ENCODE measurements at places on chromosomes 2 and 18.

DNA sequence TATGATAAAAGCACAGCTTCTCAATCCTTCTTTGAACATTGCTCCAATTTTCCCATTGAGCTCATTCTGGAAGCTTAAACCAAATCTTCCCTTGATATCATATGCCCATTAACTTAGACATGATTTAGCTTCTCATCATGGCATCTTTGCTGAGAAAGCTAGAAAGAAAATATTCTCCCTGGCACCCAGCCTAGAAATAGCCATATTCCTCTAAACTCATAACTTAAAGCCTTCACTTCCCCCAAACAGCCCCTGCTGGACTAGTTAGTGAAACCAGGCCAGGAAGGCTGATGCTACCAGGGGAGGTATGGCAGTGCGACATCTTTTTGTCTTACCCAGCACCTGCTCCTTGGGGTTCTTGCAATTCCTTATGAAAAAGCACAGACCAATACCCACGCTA, 4.3 kb downstream of the AAK1 start:
- DNase-seq: no peak

DNA sequence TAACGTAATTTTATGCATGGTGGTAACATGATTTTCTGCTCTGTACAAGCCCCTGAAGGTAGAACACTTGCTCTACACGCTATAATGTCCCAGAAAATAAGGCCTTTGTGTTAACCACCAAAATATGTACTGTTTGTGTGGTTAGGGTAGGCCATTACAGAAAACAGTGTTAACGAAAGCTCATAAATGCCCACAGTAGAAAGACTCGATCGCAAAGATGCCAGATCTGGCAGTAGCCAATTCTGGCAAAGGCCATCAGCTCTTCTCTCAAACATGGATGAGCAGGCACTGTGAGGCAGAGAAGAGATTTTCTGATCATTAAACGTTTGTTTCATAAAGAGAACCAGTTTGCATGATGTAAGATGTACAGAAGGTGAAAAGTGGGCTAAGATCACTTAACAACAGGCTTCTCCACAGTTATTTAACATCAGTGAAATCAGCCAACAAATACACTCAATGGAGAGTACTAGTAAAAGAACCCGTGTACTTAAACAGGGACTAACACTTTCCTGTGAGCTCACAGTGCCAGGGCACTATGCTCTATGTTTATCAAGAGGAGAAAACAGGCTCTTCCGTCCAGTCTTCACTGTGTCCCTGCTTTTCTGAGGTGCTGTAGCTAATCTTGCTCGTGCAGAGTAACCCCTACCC, 80.3 kb downstream of the SPRED2 start:
- no peak for DNase-seq

- DNase-seq: no peak
Observed at GRCh38 chr2:28300485-28301341, 91.9 kb upstream of the FOSL2 start.

GRCh38 chr2:15579641-15580040, 12.0 kb upstream of the DDX1 start:
- DNase-seq: no peak

GRCh38 chr2:16777123-16777870, 111.7 kb upstream of the CYRIA start:
- no peak for DNase-seq

GRCh38 chr2:23824777-23825212, 102.1 kb downstream of the ATAD2B start:
- no peak for DNase-seq

GRCh38 chr2:229578052-229578846, 136.1 kb downstream of the DNER start:
- no peak for DNase-seq

GRCh38 chr2:118548880-118549488, 298.5 kb downstream of the EN1 start:
- no peak for DNase-seq

GRCh38 chr2:1556776-1557466, 143.7 kb downstream of the TPO start:
- DNase-seq: no peak

DNA sequence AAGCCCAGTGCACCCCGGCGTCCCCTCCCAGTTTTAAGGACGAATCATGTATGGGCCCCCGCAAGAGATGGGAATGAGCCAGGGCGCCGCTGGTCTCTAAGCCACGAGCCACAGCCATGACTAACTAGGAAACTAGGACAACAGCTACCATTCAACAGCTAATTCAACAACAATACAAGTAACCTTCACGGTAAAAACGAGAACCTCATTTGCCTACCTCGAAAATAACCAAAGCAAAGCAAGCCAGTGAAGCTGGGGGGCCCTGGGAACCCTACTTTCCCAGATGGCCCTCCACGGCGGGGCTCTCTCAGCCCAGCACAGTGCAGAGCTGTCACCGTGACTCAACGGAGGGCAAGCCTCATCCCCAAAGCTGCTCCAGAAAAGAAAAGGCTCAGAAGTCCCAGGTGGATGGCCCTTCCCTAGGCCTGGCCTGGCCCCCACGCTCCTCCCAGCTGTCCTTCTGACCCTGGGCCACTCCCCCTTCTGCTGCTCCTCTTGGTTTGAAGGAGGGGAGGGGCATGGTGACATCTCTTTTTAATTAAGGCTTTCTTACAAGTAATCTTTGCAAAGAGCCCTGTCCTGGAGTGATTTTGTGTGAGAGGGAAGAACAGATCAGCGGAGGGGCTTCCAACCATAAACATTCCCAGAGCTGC, 126.3 kb downstream of the HDAC4 start:
- DNase-seq: no peak

GRCh38 chr18:29361843-29362242, 1184.9 kb upstream of the CDH2 start:
- no peak for DNase-seq

GRCh38 chr2:40820319-40820718, 368.4 kb upstream of the SLC8A1 start:
- DNase-seq: no peak

- DNase-seq: no peak
Observed at GRCh38 chr2:168119515-168120141, 127.8 kb downstream of the STK39 start.

- no peak for DNase-seq
Observed at GRCh38 chr18:49842656-49843055, 29.3 kb upstream of the ACAA2 start.

GRCh38 chr2:142484111-142484510, 353.3 kb upstream of the LRP1B start:
- no peak for DNase-seq

- no peak for DNase-seq
Observed at GRCh38 chr18:12421732-12422131, 14.0 kb downstream of the PRELID3A start.

DNA sequence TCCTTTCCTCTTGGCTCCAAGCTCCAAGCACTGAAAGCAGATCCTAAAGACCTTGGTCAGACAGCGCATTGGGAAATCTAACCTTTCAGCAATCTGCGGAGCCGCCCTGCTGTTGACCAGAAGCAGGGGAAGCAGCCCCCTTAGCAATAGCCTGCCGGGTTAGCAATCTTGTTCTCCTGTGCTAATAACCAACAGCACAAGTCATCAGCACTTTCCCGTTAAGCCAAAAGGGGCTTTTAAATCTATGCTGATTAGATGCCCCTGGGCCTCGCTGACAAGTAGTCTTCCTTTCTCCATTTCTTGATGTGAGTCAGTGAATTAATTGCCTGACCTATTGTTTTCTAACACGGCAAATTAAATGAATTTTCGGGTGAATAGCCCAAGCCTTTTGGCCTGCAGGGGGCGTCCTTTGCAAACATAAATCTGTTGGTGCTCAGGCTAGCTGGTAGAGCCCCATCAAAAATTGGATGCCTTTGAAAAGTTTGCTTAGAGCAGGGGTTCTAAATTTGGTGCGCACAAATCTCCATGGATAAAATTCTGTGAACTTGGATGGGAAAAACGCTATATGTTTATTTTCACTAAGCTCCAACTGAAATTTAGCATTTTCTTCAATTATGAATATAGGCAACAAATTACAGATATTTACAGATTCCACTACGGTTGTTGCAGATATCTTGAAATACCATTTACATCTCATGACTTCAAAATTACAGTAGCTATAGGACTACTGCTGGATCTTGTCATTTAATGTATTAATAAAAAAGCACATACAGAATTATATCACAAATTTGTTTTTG, 24.6 kb downstream of the MAIP1 start:
- peak; percentile 39 for DNase-seq

GRCh38 chr2:103506812-103507211, 745.0 kb downstream of the TMEM182 start:
- no peak for DNase-seq

- no peak for DNase-seq
Observed at GRCh38 chr2:31277621-31278020, 43.7 kb downstream of the EHD3 start.

DNA sequence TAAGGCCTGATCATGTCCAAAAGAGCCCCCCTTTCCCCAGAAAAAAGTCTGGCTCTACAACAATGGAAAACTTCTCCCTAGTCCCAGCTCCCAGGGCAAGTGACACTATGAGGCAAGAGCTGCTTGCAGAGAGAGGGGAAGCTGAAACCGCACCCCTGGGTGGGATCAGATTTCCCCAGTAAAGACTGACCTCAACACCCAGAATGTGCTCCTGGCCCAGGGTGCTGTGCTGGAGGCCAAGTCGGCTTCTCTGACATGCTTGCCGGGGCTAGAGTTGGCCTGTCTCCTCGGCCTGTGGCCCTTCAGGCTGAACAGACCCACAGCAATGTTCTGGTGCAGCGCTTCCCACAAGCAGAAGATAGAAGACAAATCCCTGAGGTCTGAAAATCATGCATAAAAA, 18.4 kb upstream of the ST8SIA3 start:
- no peak for DNase-seq

- DNase-seq: no peak
Observed at GRCh38 chr18:34567857-34568256, 142.2 kb upstream of the DTNA start.

GRCh38 chr18:50044402-50044801, 150.5 kb downstream of the MYO5B start:
- no peak for DNase-seq

GRCh38 chr2:71862921-71863320, 284.7 kb downstream of the CYP26B1 start:
- DNase-seq: no peak

GRCh38 chr18:30121397-30121796, 921.1 kb downstream of the DSC3 start:
- DNase-seq: no peak

DNA sequence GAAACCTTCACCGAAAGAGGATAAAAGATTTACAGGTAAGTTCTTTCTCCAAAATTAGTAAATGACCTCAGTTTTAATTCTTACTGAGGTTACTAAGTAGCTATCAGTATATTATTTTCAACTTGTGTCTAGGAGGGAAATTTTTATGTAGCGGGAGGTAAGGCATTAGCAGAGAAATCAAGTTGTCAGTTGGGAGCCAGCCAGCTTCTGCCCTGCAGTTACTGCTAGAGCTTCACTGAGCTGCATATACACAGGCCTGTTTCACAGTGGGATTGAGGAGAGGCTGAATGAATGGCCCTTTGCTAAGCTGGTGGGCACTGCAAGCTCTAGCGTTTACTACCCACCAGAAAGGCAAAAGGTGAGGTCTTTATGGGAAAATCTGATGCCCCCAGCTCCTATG, 105.7 kb downstream of the ACAA2 start:
- no peak for DNase-seq

- DNase-seq: no peak
Observed at GRCh38 chr2:148338541-148338940, 306.0 kb upstream of the EPC2 start.

- DNase-seq: no peak
Observed at GRCh38 chr2:210009126-210009525, 6.7 kb downstream of the RPE start.

- DNase-seq: no peak
Observed at GRCh38 chr18:7021994-7022840, 95.4 kb downstream of the LAMA1 start.

- no peak for DNase-seq
Observed at GRCh38 chr2:165601065-165601830, 131.8 kb downstream of the CSRNP3 start.

- no peak for DNase-seq
Observed at GRCh38 chr2:71886241-71886640, 261.4 kb downstream of the CYP26B1 start.

DNA sequence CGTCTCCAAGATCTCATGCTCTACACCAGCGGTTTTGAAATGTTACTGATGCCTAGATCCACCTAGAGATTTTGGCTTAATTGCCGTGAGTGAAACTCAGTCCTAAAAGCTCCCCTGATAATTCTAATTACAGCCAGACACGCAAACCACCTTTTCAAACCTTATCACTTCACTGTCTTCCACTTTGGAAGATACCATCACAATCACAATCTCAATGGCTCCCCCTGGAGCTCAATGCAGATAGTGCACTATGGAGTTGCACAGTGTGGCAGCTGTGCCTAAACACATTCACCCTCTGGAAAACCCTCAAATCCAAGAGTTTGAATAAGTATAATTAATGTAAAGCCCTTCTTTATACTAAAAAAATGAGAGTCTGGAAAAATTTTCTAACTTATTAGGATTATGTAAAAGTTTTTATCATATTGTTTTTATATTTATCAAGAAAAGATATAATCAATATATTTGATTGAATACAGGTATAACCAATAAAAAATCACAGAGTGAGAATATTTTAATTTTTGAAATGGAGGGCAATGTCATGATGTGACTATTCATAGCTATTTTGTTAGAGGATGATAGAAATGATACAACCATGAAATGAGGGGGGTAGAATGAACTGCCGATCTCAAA, 102.9 kb upstream of the SLC8A1 start:
- no peak for DNase-seq

GRCh38 chr2:26605195-26605998, 35.8 kb downstream of the CIB4 start:
- no peak for DNase-seq

- no peak for DNase-seq
Observed at GRCh38 chr2:383178-383577, 95.3 kb upstream of the ALKAL2 start.

DNA sequence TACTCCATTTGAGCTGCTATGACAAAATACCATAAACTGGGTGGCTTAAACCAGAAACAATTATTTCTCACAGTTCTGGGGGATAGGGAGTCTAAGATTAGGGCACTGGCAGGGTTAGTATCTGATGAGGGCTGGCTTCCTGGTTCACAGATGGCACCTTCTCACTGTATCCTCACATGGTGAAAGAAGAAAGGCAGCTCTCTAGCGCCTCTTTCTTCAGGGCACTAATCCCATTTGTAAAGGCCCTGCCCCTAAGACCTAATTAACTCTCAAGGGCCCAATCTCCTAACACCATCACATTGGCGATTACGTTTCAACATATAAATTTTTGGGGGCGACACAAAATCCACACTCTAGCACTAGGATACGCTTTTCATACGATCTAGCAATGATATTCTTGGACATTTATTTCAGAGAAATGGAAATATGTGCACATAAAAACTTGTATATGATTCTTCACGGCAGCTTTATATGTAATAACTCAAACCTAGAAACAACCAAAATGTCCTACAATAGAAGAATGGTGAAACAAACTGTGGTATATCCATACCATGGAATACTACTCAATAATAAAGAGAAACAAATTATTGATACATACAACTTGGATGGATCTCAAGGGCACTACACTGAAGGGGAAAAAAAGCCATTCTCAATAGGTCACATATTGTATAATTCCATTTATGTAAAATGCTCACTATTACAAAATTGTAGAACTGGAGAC, 111.0 kb downstream of the BCL2L11 start:
- DNase-seq: no peak
